ENCODE measurements at places on chromosomes 2 and 18.

DNA sequence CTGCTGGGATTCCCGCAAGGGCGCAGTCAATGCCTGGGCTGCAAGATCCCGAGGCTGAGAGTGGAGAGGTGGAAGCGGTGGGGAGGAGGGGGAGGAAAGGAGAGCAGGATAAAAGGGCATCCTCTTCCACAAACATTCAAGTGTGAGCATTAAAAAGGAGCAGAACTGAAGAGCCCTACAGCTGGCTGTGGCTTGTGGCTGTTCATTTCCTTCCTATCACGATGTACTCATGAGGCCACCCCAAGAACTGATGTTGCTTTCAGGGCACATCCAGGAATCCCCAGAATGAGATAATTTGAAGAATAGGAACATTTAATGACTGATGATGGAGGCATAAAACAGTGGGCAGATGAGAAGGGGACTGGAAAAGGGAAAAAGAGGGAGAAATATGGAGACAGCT lies 230.8 kb upstream of the SMIM21 start:
- no peak for DNase-seq

- DNase-seq, result no peak
These were observed 812.6 kb upstream of the LRATD1 start for GRCh38 chr2:13819896-13820295.

GRCh38 chr2:74221091-74221490 lies 22.7 kb downstream of the MTHFD2 start:
- DNase-seq, result no peak

DNA sequence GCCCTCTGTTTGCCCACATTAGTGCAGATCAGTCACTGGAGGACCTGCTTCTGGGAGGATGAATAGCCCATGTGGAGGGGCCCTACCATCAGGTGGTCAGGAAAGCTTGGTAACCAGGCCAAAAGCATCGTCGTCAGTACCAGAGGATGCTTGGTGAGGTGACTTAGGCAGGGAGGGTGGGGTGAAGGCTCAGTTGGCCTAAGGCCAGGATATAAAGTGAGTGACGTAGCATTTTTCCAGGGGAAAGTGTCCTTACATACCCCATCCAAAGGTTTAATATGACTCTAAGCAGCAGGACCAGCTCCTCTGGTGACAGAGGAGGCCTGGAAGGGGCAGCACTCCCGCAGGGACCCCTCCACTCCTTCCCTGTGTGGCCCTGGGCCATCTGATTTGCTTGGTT lies 27.7 kb upstream of the DNMT3A start:
- DNase-seq, result no peak

- no peak for DNase-seq
These were observed 22.4 kb upstream of the SSB start for GRCh38 chr2:169776252-169776761.

GRCh38 chr18:63040788-63041410 lies 278.7 kb downstream of the BCL2 start:
- DNase-seq, result no peak

DNA sequence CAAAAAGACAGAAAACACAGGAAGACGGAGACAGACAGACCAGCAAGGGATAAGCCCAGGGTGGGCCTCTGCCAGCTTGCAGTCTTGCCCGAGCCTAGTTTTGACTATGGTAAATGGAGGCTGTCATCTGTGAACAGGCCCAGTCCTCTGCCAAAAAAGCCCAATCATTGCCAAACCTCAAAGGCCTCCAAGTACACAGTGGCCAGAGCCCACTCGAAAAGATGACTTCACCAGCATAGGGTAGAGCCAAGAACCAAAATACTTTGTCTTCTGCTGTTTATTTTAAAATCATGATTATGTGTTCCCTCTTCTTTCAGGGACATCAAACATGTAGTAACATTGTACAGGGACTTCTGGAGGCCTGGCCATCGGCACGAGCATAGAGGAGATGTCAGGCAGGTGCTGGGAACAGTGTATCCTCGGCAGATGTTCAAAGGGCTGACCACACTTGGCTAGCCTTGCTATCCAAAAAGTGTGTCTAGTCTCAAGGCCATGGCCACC lies 66.0 kb downstream of the TTC32 start:
- DNase-seq, result no peak

- DNase-seq, result no peak
These were observed 114.2 kb downstream of the RTP5 start for GRCh38 chr2:241983571-241984270.

GRCh38 chr2:25551316-25551715 lies 122.1 kb downstream of the DTNB start:
- no peak for DNase-seq

DNA sequence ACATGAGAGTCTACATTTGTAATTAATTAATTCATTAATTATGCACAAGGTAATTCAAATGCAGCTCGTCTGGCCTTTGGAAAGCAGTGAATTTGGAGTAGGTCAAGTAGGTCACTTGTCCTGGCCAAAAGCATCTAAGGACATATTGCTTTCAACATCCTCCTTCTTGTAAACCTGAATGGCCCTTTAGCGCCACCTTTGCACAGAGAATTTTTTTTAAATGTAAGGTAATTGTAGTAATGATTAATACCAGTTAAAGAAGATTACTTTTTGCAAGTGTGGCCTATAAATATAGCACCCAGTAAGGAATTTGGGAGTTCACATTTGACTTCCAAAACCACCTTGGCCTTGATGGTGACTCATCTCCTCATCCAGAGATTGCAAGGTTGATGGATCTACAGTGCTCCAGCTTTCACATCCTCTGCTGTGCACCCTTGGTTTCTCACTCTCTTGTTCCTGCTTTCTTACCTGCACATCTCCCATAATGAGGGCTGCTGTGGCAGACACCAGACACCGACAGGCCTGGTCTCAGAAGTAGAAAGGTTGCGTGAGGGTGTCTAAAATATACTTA lies 481.7 kb downstream of the TGIF1 start:
- DNase-seq, result no peak

DNA sequence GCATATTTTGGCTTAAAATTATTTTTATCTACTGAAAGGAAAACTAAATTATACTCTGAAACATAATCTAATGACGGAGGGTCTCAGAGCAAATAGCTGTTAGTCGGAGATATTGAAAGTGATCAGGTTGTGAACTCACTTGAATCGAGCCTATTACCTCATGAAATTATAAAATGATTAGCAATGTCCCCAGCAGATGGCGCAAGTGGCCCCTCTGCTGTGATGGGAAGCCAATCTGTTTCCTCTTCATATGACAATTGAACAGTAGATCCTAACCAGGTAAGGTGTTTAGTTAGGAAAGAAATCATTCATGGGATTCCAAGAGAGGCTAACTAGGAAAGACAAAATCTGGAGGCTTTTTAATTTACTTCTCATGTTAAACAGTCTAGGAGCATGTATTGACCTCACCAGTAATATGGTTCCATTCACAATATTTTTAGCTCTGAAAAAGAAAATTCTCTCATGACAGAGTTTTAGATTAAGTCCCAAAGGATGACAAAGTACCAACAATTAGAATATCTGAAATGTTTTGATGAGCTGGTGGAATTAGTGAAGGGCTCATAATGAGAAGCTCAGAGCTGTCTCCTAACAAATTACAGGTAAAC lies 29.9 kb upstream of the MPPE1 start:
- peak; percentile 53 for DNase-seq

GRCh38 chr2:223863491-223863890 lies 26.1 kb upstream of the AP1S3 start:
- no peak for DNase-seq

- DNase-seq, result peak; percentile 6
These were observed 140.5 kb downstream of the TPGS2 start for GRCh38 chr18:36688020-36688965.

DNA sequence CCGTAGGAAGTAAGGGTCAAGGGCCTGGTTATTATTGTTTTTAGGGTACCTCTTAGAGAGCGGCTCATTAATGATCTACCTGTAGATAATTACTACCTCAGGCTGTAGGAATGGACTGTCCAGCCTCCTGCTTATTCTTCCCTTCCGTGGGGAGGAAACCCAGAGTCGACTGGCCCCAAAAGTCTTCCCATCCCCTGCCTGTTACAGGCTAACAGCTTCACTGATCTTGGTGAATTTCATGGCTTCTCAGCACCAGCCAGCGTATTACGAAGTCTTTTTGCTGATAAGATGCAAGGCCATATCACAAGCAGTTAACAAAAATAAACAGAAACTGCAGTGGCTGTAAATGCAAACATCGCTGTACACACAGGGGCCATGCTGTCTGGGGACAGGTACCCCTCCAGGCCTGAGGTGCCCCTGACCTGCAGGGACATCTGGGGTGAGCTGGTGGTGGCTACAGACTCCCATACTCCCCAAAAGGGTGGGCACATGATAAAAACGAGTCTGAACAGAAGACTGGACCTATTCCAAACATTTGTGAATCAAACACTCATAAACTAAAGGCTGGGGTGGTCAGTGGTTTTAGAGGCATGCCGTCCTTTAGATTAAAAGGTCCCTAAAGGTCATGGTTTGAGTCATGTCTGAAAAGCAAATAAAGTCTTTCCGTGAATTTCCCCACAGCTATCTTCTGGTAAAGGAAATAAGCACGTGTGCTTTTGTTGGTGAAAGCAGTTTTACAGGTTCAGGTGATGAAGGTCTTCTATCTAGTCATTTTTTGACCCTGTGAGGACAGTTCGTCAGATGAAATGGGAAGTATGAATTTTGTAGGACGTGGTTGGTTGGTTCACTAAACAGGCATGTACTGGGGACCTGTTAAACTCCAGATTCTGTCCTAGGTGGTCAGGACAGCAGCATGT lies 36.7 kb downstream of the TTC39C start:
- DNase-seq, result no peak

DNA sequence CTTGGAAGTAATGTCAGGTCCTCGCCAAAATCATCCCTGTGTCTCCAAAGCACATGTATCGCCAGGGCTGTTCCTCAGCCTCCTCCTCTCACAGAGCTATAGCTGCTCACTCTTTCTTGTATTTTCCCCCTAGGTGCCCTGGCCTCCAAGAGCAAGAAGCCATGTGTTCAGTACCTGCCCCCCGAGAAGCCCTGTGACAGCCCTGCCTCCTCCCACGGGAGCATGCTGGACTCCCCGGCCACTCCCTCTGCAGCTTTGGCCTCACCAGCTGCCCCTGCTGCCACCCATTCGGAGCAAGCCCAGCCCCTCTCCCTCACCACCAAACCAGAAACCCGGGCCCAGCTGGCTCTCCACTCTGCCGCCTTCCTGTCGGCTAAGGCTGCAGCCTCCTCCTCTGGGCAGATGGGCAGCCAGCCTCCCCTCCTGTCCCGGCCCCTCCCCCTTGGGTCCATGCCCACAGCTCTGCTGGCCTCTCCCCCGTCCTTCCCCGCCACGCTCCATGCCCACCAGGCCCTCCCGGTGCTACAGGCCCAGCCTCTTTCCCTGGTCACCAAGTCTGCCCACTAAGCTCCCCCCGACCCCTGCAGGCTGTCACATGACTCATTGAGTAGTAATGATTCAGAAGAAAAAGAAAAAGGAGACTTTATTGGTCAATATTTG lies 18.8 kb downstream of the TGOLN2 start:
- no peak for DNase-seq

GRCh38 chr2:2879071-2879470 lies 498.5 kb downstream of the EIPR1 start:
- DNase-seq, result no peak

DNA sequence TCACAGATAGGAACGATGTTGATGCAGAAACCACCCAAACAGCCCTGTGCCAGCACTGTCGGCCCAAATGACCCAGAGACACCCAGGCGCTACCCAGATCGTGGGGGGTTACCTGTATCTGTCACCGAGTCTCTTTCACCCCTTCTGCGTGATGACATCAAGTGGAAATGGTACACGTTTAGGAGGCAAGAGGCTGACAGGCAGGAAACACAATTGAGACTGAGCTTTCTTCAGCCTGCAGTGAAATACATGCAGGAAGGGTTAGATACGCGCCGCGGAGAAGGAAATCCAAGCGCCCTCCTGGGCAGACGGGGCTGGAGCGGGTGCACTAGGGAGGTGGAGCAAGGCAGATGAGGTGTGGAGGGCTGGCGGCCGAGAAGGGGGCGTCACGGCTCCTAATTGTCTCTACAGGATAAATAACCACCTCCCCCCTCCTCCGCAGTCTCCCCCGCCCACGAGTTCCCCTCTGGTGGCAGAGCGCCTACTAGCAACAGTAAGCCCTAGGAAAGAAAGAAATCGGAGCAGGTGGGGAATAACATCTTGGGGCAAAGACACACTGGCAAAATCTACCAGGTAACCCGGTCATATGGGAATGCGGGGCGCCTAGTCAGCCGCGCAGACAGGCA lies at the start of gene RNF152:
RNF152 (minus strand) TSS at position 325 of the 626 bp plus-strand sequence. CDS start 76,544 bp downstream, outside the sequence.
- no peak for DNase-seq

DNA sequence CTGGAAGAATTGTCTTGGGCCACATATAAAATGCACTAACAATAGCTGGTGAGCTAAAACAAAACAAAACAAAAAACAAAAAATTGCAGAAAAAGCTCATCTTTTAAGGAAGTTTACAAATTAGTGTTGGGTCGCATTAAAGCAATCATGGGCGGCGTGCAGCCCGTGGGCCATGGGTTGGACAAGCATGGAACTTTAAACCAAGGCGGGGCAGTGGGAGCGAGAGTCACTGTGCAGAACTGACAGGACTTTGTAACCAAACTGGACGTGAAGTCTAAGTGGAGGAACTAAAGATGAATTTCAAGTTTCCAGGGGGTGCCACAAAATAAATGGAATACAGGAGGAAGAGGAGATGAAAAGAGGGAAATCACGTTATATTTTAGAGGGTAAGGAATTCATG lies 80.7 kb downstream of the PSMG2 start:
- no peak for DNase-seq

DNA sequence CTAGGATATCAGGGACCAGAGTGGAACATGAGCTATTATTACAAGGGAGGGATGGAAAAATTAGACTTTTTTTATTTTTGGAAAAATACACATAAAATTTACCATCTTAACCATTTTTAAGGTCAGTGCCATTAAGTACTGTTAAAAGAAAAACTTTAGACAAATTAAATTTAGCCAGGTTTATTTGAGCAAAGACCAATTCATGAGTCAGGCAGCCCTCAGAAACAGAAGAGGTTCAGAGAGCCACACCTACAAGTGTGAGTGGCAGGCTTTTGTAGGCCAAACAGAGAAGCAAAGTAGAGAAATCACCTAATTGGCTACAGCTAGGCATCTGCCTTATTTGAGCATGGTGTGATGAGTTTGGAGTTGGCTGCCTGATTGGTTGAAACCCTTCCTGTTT lies 301.3 kb upstream of the RAB12 start:
- DNase-seq, result no peak

DNA sequence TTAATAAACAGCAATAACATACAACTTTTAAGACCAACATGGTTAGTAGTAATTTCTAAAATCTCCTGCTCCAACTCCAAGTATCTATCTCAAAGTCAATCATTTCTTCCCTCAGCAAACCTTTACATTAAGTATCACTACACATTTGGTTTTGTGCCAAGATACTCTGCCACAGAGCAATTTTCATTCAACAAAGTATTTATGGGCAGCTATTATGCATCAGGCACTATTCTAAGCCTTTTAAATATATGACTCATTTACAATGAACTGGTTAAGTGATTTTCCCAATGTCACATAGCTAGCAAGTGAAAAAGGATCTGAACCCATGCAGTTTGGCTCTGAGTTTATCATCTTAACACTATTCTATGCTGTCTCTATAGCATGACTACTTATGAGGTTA lies 264.3 kb downstream of the NOL4 start:
- no peak for DNase-seq

GRCh38 chr2:2399396-2399795 lies 68.3 kb upstream of the MYT1L start:
- no peak for DNase-seq

- DNase-seq, result no peak
These were observed 781.4 kb upstream of the GYPC start for GRCh38 chr2:125874564-125874963.
